CD4-positive, alpha-beta T cell (primary cell): ENCODE measurements at places on chromosomes 6 and 20. TPM values are rescaled to one million over a fixed set of nuclear protein-coding genes. Genes with fewer than 3 reads are reported as not detected.

Gene HBS1L
- 117 TPM for total RNA-seq

Gene GTPBP2
- total RNA-seq = 33.9 TPM

Gene JPH2
- not detected for total RNA-seq

Gene SLC24A3
- not detected for total RNA-seq

Gene TRIM27
- total RNA-seq = 11.5 TPM

Gene ID1
- total RNA-seq = 22.8 TPM

Gene ZNF335
- total RNA-seq = 67.3 TPM

Gene BNIP5
- not detected for total RNA-seq

DNA sequence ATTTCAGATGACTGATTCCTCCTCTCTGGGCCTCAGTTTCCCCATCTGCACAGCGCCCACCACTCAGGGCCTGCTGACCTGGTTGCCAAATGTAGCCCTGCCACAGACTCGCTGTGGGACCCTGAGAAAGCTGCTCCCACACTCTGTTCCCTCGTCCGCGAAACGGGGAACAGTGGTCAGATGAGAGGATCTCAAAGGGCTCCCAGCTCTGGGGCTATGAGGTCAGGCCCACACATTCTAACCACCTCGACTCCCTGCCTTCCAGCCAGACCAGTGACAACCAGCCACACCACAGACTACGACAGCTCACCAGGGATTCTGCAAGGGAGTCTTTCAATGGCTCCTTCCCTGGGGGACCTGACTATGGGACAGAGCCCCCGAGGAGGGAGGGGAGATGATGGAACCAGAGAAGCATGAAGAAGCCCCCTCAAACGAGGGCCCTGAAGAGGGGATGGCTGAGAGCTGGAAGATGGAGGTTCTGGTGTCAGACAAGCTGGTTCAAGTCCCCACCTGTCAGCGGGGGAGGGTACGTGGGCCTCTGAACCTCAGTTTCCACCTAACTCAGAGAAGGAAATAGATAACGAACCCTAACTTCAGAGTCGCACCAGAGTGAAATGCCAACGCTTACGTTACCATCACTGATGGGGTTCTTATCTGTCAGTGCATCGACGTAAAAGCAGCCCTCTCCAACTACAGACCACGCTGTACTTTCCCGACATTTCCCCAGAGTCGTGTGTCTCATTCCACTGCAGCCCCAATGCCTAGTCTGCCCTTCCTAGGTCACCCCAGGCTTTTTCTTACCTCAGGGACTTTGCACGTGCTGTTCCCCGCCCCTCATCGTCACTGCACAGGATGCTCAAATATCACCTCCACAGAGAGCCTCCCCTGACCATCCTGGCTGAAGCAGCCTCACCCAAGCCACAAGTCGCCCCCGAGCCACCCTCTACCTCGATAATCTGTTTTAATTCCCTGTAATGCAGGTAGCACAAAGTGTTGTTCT is 60.5 kb downstream of the PREX1 start:
- peak; percentile 14 for DNase-seq

- DNase-seq = no peak
These were observed 741.3 kb downstream of the DOK5 start for GRCh38 chr20:55216525-55217242.

GRCh38 chr6:167750956-167751358 is 75.8 kb upstream of the AFDN start:
- no peak for DNase-seq

DNA sequence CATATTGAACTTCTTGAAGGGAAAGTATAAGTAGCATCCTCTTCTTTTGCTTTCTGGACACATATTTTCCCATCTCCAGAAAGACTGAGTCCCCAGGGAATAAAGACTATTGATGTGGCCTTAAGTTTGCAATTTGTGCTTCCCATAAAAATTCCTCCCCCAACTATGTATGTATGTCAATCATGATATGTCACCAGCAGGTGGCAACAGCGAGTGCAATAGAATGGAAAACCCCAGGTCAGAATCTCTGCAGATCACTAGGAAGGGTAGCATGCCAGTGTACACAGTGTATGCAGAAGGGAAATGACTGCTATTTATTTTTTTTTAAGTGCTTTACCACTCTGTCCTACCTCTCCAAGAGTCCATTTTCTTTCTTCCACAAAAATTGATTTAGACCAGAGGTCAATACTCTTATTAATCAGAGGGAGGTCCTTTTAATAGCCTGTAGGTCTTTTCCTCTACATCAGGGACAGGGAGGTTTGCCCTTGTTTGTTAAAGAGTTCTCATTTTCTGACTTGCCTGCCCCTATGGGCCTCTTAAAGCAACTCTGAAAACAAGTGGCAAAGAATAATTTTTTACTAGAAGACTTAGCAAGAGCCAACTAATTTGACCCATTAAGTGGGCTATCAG is 61.4 kb downstream of the BMP2 start:
- DNase-seq = peak; percentile 7

GRCh38 chr20:51404297-51405060 is 138.0 kb downstream of the NFATC2 start:
- peak; percentile 81 for DNase-seq

DNA sequence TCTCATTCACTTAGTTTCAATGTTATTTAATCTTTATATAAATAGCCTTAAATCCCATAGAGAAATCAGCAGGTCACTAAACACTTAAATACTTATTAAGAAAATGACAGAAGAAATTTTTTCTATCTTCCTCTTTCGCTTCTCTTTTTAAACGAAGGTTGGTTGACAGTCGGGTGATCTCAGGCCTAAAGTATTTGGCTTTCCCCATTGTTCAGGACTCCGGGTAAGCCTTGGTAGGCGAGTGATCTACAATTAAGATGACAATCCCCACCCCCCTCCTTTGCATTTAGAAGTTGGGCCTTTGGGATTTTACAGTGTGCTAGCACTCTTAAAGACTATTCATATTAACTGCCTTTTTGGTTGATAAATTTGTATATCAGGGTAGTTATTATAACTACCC is 19.7 kb upstream of the UTRN start:
- no peak for DNase-seq

DNA sequence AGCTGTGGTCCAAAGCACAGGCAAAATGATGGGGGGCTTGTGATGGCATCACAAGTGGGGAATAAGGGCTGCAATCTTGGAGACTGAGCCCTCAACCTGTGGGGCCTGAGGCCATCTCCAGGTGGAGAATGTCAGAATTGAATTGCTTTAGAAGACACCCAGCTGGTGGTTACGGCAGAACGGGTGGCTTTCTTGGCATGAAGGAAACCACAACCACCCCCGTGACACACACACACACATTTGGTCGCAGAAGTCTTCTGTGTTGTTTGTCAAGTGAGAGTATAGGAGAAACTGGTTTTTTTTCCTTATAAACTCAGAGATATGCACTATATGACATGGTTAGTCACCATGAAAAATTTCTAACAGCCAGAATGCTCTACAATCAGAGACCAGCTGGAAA is 139.5 kb upstream of the CDH4 start:
- DNase-seq = no peak

GRCh38 chr20:32614303-32614702 is 29.2 kb upstream of the NOL4L start:
- DNase-seq = no peak

DNA sequence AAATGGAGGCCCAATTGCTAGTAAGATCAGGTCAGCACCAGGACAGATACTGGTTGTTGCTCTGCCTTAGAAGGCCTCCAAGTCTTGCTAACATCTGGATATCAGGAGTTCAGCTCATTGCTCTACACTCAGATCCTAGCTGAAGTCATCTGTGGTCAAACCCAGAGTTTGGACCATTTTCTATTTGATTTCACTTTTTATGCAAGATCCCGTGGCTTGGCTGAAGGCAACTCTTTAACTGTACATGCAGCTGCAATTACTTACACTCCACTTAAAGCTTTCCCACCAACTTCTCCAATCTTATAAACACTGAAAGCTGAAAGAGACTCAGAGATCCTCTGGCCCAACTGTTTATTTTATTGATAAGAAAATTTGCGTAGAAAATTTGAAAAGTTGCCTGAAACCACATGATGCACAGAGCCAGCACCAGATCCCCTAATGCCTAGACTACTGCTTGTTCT is 2.7 kb downstream of the SLC17A2 start:
- no peak for DNase-seq

GRCh38 chr20:52060794-52061714 is 130.5 kb downstream of the ZFP64 start:
- no peak for DNase-seq

DNA sequence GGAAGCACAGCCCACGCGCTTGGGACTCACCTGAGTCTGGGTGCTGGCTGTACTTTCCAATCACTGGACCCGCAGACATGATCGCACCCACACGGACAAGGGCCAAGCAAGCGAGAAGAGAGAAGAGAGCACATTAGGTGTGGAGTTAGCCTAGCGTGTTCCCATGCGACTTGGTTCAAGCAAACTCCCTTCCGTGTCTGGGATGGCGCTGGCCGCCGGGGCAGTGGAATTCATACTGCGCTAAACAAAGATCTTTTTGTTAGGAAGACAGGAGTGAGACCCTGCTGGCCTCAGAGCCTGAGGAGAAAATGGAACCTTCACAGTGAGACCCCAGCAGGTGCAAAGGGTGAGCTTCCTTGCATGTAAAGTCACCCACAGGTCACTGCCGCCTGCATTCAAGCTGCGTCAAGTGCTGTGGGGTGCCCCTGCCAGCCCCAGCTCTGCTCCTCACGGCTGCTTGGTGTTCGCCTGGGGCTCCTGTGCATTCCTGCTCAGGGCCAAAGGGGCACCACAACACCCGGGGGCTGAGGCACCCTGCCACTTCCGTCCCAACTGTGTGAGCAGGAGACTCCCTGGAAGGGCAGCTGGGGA is 26.4 kb downstream of the PSMG4 start:
- no peak for DNase-seq

- no peak for DNase-seq
These were observed 181.6 kb upstream of the RNF217 start for GRCh38 chr6:124780623-124781022.

DNA sequence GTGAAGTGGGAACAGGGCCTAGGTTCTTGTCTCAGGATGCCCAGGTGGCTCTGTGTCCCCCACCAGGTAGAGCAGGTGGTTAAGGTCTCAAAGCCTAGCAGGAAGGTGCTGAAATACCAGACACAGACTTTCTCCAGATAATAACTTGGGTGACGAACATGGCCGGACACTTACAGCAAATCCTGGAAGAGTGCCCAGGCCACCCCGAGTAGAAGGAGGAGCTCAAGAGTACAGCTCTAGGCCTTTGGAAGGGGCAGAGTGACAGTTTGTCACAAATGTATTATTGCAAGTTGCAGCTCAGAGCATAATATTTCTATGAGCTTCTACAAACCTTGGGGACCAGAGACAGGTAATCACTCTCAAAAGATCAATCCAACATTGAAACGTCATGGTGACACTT is 251.6 kb upstream of the SOX4 start:
- no peak for DNase-seq

GRCh38 chr6:41442800-41443501 is 103.2 kb upstream of the FOXP4 start:
- no peak for DNase-seq

DNA sequence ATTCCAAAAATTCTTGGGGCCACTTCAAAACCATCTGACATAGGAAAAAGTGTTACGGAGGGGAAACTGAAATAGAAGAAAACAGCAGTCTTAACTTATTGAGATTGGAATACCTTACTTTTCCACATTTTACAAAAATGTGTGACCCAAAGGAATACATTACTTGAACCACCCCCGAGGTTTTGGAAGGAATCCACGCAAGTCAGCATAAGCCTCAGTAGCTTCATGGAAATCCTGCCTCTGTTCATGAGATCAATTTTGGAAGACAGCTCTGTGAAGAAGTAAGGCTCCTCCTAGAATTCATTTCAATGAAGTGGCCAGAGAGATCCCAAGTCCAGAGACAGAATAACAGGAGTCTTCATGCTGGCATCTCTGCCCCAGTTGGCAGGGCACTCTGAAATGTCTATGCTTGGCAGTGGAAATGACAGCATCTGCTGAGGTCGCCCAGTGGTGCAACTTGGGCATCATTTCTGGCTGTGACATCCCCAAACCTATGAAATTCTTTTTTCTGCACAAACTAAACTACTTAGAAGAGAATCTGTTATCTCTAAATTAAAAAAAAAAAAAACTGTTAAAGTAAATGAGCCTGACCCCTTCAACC is 132.5 kb downstream of the EPM2A start:
- DNase-seq = no peak
